ENCODE measurements at places on chromosomes 1 and 21.

DNA sequence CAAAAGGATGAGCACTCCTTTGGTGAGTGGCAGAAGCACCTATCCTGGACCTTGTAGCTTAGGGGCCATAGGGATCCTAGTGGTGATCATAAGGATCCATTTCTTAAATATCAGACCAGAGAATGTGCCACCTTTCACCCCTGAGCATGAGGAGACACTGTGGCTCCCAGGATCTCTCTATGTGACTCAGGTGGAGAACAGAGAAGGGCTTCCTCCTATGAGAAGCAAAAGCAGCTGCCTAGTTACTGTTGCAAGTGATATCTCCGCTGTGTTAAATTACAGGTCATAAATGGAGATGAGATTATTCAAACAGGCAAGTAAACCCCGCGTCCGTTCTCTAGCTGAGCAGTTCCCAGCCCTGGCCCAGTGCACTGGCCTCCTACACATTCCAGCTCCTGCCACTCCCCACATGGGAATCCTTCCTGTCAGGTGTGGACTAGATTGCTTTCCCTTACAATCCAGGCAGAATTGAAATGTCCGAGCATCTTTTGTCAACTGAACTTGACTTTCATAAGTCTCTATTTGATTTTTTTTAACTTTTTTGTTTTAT, 26.3 kb downstream of the CLEC20A start:
- no peak for DNase-seq

DNA sequence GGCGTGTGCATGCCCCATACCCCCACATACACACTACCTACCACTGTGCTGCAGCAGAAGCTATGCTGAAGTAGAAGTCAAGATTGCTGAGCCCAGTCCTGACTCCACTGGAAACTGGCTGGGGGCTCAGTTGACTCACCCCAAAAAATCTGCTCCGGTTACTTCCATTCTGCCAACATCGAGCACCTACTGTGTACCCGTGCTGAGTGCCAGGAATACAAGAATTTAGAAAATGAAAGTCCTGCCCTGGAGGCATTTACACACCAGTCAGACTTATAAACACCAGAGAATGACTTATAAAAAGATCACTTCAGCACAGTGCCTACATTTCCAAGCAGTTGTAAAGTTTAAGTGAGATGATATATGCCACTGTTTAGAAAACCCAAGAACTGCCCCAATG, 99.1 kb downstream of the NMNAT2 start:
- DNase-seq: no peak

DNA sequence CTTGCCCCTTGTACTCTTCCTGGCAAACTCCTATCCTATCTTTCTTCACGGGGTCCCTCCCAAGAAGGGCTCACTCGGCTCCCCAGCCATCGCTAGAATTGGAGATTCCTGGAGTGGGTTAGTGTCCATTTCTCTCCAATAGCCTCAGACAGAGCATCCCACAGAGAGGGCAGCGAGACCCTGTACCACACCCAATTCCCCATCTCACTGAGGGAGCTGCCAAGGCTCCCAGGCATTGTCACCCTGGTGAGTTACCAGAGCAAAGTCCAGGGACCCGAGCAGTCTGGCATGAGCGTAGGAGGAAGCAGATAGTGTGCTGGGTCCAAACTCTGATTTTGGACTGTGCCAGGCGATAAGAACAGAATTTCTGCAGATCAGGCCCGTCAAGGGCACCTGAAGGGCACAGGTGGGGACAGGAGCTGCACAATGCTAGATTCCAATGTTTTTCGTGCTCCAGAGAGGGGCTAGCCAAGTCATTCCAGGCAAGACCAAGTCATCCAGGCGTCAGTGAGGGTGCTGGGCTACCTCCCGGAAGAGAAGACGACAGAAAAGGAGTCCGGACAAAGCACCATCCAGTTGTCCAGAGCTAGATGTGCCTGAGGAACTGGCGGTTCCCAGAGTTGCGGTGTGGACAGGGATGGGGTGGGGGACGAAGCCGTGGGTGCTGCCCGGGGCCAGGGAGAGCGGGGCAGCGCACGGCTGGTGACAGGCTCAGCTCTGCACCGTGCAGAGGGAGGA, 15.3 kb downstream of the AKR7A3 start:
- no peak for DNase-seq

DNA sequence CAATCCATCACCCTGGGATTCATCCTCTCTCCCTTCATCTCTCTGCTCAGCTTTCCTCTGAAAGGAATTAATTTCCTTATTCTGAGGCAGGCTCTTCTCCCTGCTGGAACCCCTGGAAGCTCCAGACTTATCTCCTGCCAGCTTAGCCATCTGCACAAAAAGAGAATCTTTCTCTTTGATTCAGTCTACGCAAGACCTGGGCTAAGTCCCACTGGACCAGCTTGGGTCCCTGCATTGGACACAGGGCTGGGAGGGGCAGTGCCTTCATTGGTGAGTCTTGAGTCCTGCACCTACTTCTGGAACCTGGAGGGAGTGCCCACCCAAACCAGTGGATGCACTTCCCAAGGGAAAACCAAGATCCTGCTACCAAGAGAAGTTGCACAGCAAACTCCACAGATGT, 271.7 kb upstream of the CSF3R start:
- DNase-seq: no peak

GRCh38 chr21:15255763-15256162, 191.0 kb upstream of the NRIP1 start:
- no peak for DNase-seq

DNA sequence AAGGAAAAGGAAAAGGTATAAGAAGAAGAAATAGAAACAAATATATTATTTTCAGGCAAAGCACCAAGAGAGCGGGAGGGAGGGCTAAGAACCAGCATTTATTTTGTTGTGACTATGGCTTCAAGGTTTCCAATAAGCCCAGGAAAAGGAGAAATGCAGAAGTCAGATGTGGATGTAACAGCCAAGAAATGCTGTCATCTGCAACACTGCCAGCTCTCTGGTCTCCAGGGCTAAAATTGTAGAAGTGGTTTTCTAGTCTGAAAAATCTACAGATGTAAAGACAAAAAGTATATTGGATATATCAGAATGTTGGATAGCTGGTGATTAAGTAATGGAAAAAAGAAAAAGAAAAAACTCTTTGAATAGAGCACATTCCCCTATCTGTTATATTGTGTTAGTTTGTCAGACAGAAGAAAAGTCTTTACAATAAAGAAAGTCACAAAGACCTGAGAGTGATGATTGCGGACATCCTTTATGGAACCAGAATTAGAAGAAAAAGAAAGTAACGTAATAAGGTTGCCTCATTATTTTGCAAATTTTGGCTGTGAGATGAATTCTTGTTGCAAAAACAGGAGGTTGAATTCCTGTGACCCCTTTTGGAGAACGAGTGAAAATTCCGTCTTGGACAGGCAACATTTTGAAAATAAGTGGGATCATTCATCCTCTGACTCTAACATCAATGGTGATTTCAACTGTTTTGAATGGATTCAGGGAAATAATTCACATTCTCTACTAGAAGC, 938.1 kb downstream of the TTLL7 start:
- DNase-seq: no peak

DNA sequence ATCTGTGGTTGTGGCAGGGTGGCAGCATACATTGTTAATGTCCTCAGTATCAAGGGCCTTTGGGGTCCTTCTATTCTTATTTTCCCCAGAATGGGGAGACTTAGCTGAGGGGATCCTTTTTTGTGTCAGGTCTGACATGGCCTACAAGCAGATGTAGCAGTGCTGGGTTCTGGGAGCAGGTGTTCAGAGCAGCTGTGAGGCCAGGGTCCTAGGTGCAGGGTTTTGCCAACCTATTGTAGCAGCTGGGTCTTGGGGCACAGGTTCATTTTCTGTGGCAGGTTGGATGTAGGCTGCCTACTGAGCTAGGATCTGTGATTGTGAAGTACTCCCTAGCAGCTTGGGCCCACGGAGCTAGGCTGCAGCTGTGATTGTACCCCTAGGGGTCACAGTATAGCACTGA, 60.1 kb downstream of the DIPK1A start:
- no peak for DNase-seq

DNA sequence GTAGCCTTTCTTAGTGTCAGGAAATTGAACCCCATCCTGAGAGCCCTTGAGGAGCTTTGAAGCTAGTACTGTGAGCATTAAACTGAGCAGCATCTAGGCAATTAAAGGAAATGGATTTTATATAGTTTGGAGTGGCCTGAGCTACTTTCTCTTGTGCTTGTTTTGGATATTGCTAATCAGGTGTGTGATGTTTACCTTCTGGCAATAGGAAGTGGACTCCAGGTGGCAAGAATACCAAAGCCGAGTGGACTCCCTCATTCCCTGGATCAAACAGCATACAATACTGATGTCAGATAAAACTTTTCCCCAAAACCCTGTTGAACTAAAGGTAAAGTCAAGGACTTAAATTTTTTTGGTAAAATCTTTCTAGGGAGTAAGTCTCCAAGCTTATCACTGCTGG, 79.4 kb downstream of the MACF1 start:
- no peak for DNase-seq

GRCh38 chr1:151846686-151847237, 6.8 kb downstream of the THEM5 start:
- DNase-seq: no peak

GRCh38 chr1:168190403-168190802, 11.6 kb downstream of the TIPRL start:
- DNase-seq: no peak

GRCh38 chr1:58852731-58853485, 69.1 kb upstream of the JUN start:
- peak; percentile 33 for DNase-seq

GRCh38 chr1:232413674-232414073, 216.3 kb downstream of the SIPA1L2 start:
- no peak for DNase-seq

GRCh38 chr1:84722794-84723193, 32.5 kb upstream of the SSX2IP start:
- no peak for DNase-seq

- no peak for DNase-seq
Measured at GRCh38 chr21:45129189-45129923, 55.0 kb downstream of the ADARB1 start.

- no peak for DNase-seq
Measured at GRCh38 chr1:226989085-226989920, 49.2 kb downstream of the COQ8A start.

- no peak for DNase-seq
Measured at GRCh38 chr1:3618531-3618880, 6.3 kb upstream of the TPRG1L start.

GRCh38 chr1:241990040-241990439, 8.9 kb downstream of the MAP1LC3C start:
- DNase-seq: peak; percentile 44

DNA sequence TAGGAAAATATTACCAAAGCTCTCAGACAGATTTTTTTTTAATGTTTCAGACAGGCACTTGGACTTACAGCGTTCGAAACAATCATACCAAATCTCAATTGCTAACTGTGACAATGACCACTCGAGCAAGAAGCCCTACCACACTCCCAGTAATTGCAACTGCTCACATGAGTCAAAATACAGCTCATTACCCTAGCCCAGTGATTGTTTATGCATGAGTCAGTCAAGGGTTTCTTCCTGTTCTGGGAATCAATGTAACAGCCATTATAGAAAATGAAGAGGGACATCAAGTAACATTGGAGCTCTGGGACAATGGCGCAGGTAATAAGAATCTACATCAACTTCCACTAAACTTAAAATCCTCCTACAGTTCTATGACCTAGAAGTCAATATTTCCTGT, 56.1 kb upstream of the SH3GLB1 start:
- DNase-seq: no peak

- DNase-seq: no peak
Measured at GRCh38 chr1:87104945-87105344, 190.5 kb downstream of the HS2ST1 start.

- DNase-seq: no peak
Measured at GRCh38 chr1:34839526-34840305, 19.8 kb downstream of the SMIM12 start.

DNA sequence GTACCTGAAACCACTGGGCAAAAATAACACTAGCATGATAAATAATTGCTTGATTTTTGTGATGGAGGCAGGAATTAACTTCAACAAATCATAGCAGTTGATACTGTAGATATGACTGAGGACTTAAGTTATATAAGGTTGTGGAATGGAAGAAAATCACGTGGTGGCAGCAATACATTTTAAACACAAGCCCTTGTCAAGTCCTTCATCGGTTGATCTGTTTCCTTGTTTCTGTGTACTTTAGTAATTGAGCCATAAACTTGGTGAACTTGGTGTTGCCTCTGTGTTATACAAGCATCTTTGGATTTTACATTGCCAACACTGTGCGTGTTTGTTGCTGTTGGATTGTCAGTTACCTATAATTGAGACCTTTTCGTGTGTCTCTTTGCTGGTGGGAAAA, 114.4 kb downstream of the CAMTA1 start:
- DNase-seq: no peak

DNA sequence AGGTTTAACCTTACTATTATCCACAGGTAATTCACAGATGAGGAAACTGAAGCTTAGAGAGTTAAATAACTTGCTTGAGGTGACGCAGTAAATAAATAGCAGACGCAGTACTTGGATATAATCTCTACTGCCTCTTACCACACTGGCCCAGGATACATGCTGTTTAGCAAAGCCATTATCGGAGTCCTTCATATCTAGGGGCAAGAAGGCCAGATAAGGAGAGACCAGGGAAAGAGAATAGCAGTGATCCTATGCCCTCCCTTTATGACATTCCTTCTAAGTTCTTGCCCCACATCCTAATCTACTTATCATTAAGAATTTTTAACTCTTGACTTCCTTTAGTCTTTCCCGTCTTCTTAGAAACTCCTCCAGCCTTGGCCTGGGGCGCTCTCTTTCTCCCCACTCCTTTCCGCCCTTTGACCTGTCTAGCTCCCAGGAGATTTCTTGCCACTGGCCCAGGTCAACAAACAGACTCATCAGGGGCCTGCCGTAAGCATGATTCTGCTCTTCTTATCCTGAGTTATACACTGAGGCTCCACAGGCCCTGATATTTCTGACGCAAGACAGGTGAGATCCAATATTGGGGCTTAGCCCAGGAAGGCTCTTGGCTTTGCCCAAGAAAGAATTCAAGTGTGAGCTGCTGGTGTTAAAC, 11.4 kb upstream of the SLAMF1 start:
- DNase-seq: no peak
